ENCODE measurements at places on chromosomes 12 and 14. TPM values are rescaled to one million over a fixed set of nuclear protein-coding genes. Genes with fewer than 3 reads are reported as not detected.

Gene KLRC3
- not detected for polyA plus RNA-seq

Gene GZMB
- 0.54 TPM for polyA plus RNA-seq

Gene DNAH10
- 0.03 TPM for polyA plus RNA-seq

Gene TBC1D30
- 1.9 TPM for polyA plus RNA-seq

Gene HNF1A
- polyA plus RNA-seq: 0.18 TPM

Gene RHEBL1
- polyA plus RNA-seq: 2.4 TPM

Gene NPFF
- polyA plus RNA-seq: 5.1 TPM

Gene SMOC1
- 2.3 TPM for polyA plus RNA-seq

Gene LUM
- polyA plus RNA-seq: 92.4 TPM

Gene MIP
- not detected for polyA plus RNA-seq

Gene ACOT4
- polyA plus RNA-seq: 1.6 TPM

Gene KRT85
- polyA plus RNA-seq: not detected

Gene KLRG1
- polyA plus RNA-seq: 2.9 TPM

Gene IL26
- not detected for polyA plus RNA-seq

Gene MMP17
- polyA plus RNA-seq: 5.4 TPM

Gene SERPINA9
- not detected for polyA plus RNA-seq

Gene PTCSC3
- polyA plus RNA-seq: not detected

Gene BBOF1
- 2.0 TPM for polyA plus RNA-seq

Gene CCDC177
- polyA plus RNA-seq: not detected

Gene KRT78
- polyA plus RNA-seq: 0.10 TPM

Gene CRIP1
- polyA plus RNA-seq: 1,123 TPM

Gene TSHR
- polyA plus RNA-seq: not detected

Gene SUSD6
- 16.1 TPM for polyA plus RNA-seq

Gene ADAMTS20
- polyA plus RNA-seq: not detected

Gene TIGAR
- 2.9 TPM for polyA plus RNA-seq

Gene TMPRSS12
- not detected for polyA plus RNA-seq

Gene TCL1B
- polyA plus RNA-seq: not detected

Gene CAPS2
- 7.0 TPM for polyA plus RNA-seq

Gene CDKN3
- 2.2 TPM for polyA plus RNA-seq

Gene TTC6
- not detected for polyA plus RNA-seq

Data from aorta (tissue), 5 donors.